ENCODE measurements at places on chromosomes 3 and 15.

- no peak for DNase-seq
These were observed 50.4 kb upstream of the ICE2 start for GRCh38 chr15:60529332-60529731.

DNA sequence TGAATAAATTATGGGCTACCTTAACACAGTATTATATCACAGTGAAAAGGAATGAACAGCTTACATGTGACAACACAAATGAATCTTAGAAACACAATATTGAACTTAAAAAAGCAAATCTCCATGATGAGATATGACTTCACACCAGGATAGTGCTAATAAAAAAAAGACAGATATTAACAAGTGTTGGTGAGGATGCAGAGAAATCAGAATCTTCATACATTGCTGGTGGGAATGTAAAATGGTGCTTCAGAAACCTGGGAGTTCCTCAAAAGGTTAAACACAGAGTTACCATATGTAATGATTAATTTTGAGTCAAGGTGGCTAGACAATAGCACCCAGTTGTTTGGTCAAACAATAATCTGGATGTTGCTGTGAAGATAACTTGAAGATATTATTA lies 51.4 kb downstream of the HSPBAP1 start:
- no peak for DNase-seq

DNA sequence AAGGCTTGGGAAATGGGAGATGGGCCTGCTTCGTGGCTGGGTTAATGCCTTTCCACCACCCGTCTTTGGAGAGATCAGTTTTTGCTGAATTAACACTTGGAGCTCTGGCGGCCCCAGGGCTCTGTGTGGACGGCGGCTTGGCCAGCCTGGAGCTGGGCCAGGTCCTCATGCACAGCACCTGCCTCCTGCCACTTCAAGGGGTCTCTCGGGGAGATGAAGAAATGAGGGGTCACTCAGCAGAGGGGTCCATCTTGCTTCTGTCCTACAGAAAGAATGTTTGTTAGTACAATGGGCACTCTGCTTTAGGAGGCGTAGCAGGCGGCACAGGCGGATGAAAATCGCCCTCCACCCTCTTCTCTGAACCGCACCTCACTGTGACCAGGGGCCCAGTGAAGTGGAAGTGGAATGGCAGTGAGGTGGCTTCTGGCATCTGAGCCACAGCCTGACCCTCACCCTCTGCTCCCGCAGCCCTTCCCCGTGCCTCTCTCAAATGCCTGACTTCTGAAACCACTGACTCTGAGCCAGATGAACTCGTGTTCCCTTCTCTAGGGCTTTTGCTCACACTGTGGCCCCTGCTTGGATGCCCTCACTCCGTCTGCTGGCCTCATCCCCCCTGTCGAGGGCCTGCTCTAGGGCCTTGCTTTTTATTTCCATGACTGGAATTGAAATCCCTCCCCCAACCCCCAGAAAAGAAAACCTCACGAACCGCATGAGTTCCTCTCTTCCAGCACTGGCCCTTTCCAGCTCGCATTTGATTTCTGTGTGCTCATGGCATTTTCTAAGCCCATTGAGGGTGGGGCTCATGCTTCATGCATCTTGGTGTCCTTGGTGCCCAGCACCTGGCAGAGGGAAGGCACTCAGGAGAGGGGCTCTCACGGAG lies 42.2 kb downstream of the CHDH start:
- no peak for DNase-seq

- DNase-seq: no peak
These were observed 3.9 kb downstream of the GATA2 start for GRCh38 chr3:128488991-128489673.

DNA sequence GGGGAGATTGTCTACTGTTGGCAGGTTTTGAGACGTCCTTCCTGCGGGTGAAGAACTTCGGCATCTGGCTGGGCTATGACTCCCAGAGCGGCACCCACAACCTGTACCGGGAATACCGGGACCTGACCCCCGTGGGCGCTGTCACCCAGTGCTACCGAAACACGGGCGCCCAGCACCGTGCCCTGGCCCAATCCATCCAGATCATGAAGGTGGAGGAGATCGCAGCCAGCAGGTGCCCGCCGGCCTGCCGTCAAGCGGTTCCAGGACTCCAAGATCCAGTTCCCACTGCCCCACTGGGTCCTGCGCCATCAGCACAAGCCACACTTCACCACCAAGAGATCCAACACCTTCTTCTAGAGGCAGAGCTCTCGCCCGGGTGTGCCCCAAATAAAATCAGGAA lies 194.9 kb upstream of the EPHA6 start:
- DNase-seq: no peak

DNA sequence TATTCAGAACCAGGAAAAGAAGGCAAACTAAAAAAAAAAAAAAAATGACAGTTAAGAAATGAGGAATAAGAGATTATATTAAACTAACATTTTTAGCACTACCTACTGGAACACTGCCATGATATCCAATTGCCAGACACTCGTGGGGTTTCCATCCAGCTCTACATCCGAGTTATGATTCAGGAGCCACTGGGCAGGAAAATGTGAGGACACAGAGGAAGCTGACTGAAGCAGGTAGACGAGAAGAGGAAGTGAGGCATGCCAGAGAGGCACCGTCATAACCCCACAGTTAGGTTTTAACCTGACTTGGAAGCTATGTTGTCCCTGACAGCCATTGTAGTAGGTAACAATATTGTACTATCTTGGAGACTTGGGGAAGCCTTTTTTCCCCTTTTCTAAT lies 495.0 kb downstream of the NLGN1 start:
- DNase-seq: no peak

- no peak for DNase-seq
These were observed 13.6 kb upstream of the SRP14 start for GRCh38 chr15:40052604-40053003.

- no peak for DNase-seq
These were observed 9.0 kb upstream of the CHRNB4 start for GRCh38 chr15:78650022-78650421.

- no peak for DNase-seq
These were observed 106.9 kb downstream of the RFTN1 start for GRCh38 chr3:16406579-16406978.

DNA sequence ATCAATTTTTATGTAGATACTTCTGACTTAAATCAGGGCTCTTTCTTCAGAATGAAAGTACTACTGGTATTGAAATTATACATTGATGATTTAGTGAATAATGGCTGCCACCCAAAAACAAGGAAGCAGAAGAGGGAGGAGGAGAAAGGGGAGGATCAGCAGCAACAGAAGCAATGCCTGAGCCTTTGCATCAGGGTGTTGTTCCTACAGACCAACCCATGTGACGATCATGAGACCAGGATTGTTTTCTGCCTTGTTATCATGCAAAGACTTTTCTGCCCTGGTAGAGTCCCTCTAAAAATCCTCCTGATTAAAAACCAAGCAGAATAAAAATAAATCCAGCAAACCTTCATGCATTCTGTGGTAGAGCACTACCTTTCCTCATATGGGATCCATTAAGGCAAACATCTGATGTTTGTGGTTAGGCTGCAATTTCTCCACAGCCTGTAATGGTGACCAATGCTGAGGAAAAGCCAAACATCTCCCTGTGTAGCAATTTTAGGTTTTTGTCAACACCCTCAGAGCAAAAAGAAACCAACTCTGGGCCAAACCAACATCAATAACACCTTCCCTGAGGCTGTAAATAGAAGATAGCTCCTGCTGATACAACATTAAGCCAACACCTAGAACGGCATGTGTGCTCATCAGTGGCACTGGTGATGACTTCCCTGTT lies 191.7 kb downstream of the ATP8B4 start:
- DNase-seq: no peak

- DNase-seq: no peak
These were observed 392.1 kb downstream of the NLGN1 start for GRCh38 chr3:173789530-173790162.

DNA sequence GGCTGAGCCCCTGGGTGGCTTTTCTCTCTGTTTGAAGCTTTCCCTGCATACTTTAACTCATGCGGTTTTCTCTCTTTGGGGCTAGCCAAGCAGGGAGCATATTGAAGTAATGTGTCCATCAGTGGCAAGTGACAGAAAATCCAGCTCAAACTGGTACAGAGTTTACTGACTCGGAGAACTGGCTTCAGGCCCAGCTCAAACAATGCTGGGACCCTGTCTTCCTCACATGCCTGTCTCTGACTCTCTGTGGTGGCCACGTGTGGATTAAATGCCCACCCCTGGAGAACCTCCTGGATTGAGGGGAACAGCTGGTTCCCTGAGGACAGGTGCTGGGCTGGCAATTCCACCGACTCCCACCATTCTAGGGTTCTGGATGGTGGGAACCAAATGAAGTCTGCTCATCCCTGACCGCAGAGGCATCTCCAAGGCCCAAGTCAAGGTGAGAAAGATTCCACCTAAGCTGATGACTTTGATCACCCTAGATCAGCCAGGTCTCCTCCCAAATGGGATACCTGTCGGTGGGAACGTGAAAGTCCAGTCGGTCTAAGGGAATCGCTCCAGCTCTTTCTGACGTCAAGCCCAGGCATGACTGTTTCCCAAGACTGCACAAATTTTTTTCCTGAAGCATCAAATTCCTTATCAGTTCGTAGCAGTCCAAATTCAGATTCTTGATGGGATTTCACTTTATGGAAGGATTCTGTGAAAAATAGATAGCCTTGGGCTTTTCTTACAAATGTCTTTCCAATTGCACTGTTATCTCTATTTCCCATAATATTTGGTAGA lies 16.3 kb upstream of the HDAC11 start:
- DNase-seq: no peak

DNA sequence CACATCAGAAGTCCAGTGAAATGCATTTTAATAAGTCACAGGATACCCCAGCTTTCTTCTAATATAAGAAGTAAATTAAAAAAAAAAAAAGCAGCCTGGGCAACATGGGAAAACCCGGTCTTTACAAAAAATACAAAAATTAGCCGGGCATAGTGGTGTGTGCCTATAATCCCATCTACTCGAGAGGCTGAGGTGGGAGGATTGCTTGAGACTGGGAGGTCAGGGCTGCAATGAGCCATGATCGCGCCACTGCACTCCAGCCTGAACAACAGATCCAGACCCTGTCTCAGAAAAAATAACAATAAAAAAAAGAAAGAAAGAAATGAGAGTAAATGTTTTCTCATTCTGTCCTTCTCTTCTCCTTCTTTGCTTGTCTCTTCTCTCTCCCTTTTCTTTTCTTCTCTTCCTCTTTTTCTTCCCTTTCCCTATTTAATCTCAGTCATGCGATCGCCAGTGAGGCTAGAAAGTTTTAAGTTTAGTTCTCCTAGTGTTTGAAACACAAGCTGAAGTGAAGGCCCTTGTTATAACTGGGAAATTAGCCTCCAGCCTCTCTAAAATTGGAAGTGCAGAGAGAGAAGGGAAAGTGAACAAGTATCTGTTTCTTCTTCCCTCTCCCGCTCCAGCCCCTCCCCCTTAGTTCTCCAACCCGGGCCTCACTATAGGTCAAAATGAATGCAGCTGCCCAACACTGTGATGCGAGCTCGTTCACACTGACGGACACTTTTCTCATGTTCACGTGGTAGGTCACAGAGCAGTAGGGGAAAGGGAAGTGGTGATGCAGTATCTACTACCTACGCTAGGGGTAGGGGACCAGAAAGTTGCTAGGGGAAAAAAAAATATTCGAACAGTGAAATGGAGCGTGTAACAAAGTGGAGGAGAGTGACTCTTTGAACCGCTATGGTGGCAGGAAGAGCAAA lies 23.5 kb upstream of the TSC22D2 start:
- DNase-seq: peak; percentile 5

Data from anterior cingulate cortex (tissue), 58 donors.